ENCODE measurements at places on chromosomes 11 and 22.

DNA sequence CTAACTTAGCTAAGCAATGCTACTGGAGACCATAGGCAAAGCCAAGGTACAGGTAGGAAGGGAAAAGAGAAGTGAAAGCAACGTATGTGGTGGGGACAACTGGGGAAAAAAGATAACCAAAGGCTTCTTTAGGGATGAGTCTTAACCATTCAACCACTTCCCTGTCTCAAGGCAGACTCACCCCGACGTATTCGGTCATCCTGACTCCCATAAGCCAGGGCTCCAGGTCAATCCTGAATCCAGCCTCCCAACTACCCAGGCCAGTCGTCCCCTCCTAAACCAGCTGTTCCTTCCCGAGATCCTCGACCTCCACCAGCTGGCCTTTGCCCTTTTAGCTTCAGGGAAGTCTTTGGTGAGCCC lies 330 bp downstream of the ACP2 start:
- no peak for DNase-seq

DNA sequence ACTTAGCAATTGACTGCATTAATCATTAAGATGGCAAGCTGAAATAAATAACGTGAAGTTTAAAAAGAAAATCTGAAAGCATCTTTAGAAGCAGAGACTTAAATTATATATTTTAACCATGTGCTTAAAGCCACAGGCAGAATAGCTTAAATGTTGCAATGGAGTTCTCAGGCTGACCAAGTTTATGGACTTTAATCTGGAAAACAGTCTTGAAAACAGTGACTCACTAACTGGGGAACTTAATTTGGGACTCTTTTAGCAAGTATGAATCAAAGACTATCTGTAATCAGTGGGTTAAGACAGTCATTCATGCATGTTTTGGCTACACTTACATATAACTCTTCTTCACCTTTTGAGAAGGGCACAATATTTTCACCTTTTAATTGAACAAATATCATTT lies 12.6 kb upstream of the GLYATL1 start:
- no peak for DNase-seq

- no peak for DNase-seq
Observed at GRCh38 chr22:46876357-46876934, 114.0 kb downstream of the TBC1D22A start.

DNA sequence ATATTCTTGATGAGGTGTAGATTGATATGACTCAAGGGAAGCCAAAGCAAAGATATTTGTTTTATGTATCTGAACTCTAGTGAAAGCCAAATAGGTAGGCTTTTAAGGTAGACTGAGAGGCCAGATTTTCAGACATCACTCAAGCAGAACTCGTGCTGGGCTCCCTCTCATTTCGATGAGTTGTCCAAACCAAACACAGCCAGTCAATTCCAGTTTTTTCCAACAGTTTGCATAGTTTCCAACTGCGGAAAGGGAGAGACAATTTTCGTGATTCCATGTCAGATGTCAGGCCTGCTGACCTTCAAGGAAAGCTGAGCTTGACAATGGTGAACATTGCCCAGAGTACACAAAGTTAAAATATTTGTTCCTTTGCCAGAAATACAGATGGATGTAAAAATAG lies 110.9 kb upstream of the MPPED2 start:
- no peak for DNase-seq

- DNase-seq: no peak
Observed at GRCh38 chr11:63212742-63213141, 30.7 kb downstream of the SLC22A25 start.

DNA sequence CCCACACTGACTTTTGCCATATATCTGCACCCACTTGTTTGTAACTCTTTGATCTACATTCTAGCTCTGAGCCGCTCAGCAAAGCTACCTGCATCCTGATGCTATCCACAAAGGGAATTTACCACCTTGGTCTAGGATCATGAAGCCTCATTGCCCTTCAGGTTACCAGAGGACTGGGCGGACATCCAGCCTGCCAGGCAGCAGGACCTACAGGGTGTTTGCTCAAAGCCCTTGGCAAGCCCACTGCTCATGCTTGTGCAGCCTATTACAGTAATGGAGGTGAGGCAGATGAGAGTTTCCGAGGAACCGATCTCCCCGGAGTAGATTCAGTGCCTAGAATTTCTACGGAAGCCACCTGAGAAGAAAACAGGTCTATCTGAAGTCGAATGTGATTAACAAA lies 417.2 kb downstream of the OPCML start:
- DNase-seq: no peak

DNA sequence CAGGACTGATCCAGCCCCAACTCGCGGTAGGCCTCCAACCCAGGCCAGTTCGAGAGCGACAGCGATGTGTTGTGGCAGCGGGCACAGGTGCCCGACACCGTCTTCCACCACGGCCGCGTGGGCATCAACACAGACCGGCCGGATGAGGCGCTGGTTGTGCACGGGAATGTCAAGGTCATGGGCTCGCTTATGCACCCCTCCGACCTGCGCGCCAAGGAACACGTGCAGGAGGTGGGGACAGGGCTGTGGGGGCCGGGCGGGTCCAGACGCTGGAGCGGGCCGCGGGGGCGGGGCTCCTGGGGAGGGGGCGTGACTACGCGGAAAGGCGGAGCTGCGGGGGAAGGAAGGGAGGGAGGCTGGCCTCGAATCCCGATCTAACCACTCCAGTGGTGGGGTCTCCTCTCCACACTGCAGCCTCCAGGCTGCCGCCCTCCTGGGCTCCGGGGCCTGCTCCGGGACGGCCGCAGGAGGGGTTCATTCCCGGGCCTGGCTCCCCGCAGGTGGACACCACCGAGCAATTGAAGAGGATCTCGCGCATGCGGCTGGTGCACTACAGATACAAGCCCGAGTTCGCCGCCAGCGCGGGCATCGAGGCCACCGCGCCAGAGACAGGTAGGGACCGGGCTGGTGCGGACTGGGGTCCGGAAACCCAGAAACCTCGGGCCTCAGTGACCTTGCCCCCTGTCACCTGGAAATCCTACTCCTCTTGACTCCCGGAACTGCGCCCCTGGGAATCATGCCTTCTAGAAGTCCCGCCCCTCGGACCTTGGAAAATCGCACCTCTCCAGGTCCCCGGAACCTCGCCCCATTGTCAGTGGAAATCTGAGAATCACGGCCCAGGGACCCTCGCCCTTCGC lies 14.9 kb downstream of the TMEM258 start:
- peak; percentile 16 for DNase-seq

GRCh38 chr11:31870609-31871309 lies 59.6 kb upstream of the PAX6 start:
- no peak for DNase-seq

DNA sequence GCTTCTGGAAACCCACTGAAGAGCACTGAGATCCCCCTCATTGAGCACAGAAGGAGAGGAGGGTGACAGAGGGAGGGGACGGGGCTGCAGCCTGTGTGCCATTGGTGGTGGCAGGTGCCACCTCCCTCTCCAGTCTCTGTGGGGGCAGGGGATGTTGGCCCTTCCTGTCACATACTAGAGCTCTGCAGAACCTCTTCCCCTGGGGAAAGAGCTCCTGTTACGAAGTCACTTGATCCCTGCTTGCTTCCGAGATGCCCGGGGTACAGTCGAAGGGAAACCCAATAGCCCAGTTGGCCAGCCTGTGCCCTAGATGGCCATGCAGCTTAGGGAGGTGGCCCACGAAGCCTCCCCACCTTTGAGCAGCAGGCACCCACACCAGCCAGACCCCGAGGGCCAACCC lies 29.4 kb downstream of the DAGLA start:
- no peak for DNase-seq
